Smooth muscle cell of bladder (primary cell): ENCODE measurements at places on chromosomes 2 and 18. TPM values are rescaled to one million over a fixed set of nuclear protein-coding genes. Genes with fewer than 3 reads are reported as not detected.

The KCNK3 gene
- 0.18 and 0.28 TPM in 2 replicates for total RNA-seq

The CRYGD gene
- not detected in 2 replicates for total RNA-seq

The ST8SIA5 gene
- total RNA-seq = under 0.01 TPM in 1 of 2 replicates, not detected in the other

The TFPI gene
- 275 and 292 TPM in 2 replicates for total RNA-seq

The IL36G gene
- total RNA-seq = not detected in 2 replicates

The TUBB6 gene
- total RNA-seq = 475 and 568 TPM in 2 replicates

The EMILIN1 gene
- 203 and 242 TPM in 2 replicates for total RNA-seq

The KCNIP3 gene
- 0.57 and 1.0 TPM in 2 replicates for total RNA-seq

The POTEJ gene
- not detected in 2 replicates for total RNA-seq

The IL36B gene
- total RNA-seq = not detected in 2 replicates

The PRKAG3 gene
- not detected in 2 replicates for total RNA-seq

The NOL4 gene
- total RNA-seq = not detected in 2 replicates

The SERPINB3 gene
- 0.28 TPM in 1 of 2 replicates, not detected in the other for total RNA-seq

The ZEB2 gene
- total RNA-seq = 39.4 and 41.1 TPM in 2 replicates

The ANKRD12 gene
- 24.9 and 48.5 TPM in 2 replicates for total RNA-seq

The LRRC30 gene
- not detected in 2 replicates for total RNA-seq

The MPP4 gene
- total RNA-seq = 0.65 and 1.1 TPM in 2 replicates

The MYOM1 gene
- 1.3 and 2.5 TPM in 2 replicates for total RNA-seq

The SERPINB10 gene
- not detected in 2 replicates for total RNA-seq

The ERFE gene
- total RNA-seq = 1.7 and 7.3 TPM in 2 replicates

The FOXI3 gene
- not detected in 2 replicates for total RNA-seq

The AQP12B gene
- not detected in 2 replicates for total RNA-seq

The PIK3C3 gene
- total RNA-seq = 21.5 and 55.2 TPM in 2 replicates

The RTKN gene
- 8.4 and 11.1 TPM in 2 replicates for total RNA-seq

The C2orf15 gene
- 0.09 TPM in 1 of 2 replicates, not detected in the other for total RNA-seq
